ENCODE measurements at places on chromosomes 4 and X. TPM values are rescaled to one million over a fixed set of nuclear protein-coding genes. Genes with fewer than 3 reads are reported as not detected.

The LONRF3 gene
- total RNA-seq, result 10.3 TPM

The SSX4 gene
- total RNA-seq, result 0.53 TPM

The DMP1 gene
- not detected for total RNA-seq

The POU3F4 gene
- total RNA-seq, result not detected

The ITM2A gene
- 1.1 TPM for total RNA-seq

The ZNF157 gene
- 0.11 TPM for total RNA-seq

The MTMR8 gene
- 0.26 TPM for total RNA-seq

The PNMA6F gene
- not detected for total RNA-seq

All from A375 (cell line).